ENCODE measurements at places on chromosomes 12 and 14.

DNA sequence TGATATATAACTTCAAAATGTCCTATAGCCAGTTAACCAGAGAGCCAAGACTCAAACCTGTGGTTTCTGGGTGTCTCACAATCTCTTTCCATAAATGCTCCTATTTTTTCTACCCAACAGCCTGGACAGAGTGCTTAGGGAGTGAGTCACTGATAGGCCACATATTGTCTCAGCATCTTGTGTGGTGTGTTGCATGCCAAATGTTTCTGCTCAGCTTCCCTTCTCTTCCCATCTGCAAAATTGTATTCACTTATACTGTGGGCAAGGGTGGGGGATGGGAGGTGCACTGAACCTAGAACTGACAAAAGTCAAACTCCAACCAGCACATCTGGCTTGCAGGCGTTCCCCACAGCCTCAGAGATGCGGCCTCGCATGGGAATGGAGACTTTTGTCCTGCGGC lies 123.3 kb downstream of the KCNA5 start:
- DNase-seq, result peak; percentile 47

DNA sequence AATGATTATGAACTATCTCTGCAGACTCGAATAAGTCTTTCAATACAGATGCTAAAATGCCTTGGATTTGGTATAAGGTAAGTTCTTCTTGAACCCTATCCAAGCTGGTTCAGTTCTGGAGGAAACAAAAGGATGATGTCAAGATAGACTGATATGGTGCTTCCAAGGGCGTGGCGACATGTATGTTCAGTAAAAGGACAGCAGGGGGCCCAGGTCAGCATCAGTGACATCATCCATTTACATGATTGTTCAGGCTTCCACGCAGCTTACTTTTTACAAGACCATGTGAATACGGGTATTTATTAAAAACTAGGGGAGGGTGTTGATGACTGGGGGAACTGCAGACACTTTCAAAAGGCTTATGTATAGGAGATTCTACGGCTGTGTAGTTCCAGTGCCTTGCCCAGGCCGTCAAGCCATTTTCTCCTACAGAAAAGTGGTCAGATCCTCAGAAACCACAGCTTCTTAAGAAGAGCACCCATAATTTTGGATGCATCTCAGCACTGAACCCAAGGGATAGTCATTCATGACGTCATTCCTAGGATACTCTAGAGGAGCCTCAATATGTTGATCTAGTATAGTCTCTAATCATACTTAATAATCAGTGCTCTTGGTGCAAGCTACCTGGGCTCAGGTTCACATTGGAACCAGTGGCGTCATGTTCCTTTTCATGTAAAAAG lies 527.7 kb downstream of the FUT8 start:
- no peak for DNase-seq

- DNase-seq, result no peak
These were observed 6.3 kb downstream of the SCNN1A start for GRCh38 chr12:6368906-6369525.

- no peak for DNase-seq
These were observed 325.7 kb downstream of the CEP128 start for GRCh38 chr14:80615831-80616230.

GRCh38 chr14:64910847-64911495 lies 3.3 kb upstream of the CHURC1 start:
- peak; percentile 30 for DNase-seq

GRCh38 chr14:67240168-67240932 lies 885 bp upstream of the PALS1 start:
- peak; percentile 3 for DNase-seq

GRCh38 chr12:93784339-93785086 lies 107.3 kb downstream of the CRADD start:
- no peak for DNase-seq

DNA sequence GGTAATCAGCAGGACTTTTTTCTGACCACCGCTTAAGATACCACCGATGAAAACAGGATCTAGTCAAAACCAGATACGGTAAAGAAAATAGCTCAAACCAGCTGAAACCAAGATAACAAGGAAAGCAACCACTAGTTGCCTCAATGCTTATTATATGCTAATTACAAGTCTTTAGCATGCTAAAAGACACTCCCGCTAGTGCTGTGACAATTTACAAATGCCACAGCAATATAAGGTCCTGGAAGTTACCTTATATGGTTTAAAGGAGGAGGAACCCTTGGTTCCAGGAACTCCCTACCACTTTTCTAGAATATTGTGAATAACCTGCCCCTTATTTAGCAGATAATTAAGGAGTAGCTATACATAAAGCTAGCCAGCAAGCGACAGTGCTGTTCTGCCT lies 976.4 kb upstream of the SEL1L start:
- no peak for DNase-seq

DNA sequence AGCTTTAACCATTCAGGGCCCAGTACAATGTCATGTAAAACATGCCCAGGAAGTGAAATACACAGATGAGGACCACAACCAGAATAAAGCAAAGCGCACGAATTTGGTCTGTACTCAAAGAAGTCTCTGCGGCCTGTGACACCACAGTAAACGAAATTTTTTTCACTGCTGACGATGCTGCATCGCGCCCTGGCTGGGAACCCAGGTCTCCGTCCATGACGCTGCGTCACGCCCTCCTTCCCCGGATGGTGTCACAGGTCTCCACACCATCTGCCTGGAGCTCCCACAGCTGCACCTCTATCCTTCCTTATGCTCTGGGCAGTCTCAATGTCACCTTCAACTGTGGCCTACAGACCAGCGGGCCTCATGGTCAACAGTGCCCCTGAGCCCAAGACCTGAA lies 17.8 kb downstream of the ANKLE2 start:
- DNase-seq, result no peak

DNA sequence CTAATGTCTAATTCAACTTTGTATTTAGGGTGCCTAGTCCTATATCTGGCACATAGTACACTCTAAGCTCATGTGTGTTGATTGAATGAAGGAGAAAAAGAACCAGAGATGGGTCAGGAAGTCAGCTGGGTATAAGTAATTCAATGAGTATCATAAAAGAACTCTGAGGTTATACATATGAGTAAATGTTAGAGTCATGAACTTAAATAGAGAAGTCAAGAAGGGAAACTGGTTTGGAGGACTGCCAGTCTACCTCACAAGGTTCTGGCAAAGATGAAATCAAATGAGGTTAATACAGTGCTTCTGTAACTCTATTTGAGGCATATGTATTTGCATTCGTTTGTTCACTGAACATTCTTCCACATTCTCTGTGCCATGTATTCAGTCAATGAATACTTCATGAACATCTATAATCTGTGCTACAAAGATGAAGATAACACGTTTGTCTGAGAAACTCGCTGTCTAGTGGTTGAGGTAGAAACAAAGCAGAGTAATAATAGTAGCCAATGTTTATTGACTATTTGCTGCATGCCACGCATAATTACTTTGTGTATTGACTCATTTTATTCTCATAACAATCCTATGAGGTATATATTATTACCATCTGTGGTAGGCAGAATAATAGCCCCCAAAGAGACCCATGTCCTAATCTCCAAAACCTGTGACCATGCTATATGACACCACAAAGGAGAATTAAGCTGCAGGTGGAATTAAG lies 88.9 kb downstream of the PTGER2 start:
- no peak for DNase-seq
